ENCODE measurements at places on chromosomes 4 and X.

DNA sequence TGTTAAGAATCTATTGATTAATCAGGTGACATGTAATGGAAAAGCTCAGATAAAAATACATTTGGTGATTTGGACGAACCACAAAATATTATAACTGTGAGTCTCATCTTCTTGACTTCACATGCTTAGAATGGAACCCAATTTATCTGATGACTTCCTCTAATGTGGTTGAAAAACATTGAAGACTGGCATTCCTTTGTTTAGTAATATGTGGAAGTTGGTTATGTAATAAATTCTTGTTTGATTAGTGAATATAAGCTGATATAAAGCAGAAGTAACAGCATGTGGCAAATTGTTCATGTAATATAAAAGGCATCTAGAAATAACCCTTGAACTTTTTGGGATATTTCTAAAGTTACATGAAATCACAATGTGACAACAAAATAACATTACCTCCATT, 9.7 kb downstream of the GIMD1 start:
- no peak for DNase-seq

DNA sequence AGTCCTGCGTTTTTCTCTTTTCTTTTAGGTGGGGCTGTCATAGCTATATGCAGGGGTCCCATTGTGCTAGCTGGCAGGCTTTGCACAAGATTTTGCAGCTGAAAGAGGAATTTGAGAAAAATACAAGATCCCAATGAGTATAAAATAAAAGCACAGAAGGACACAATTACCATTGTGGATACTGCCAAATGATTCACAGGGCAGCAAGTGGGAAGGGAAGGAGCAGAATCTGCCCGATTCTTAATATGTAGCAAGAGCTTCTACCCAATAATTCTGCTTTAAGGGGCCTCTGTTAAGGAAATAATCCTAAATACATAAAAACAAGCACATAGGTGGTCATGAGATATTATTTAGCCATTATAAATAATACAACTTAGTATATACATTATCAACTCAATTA, 25.9 kb upstream of the ING2 start:
- DNase-seq = no peak

DNA sequence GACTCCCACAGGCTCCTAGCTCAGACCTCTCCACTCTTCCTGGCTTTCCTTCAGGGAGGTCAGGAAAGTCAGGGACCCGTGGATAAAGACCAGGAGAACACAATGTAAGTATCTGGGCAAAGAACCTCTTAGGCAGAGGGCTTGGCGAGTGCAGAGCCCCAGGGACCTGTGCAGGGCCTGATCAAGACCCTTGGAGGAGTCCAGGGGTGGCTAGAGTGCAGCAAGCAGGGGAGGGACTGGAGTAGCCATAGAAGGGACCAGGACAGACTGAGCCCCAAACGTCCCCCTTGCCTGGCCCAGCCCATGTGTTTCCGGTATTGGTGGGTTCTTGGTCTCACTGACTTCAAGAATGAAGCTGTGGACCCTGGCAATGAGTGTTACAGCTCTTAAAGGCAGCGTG, 5.9 kb upstream of the TNIP2 start:
- DNase-seq = no peak

DNA sequence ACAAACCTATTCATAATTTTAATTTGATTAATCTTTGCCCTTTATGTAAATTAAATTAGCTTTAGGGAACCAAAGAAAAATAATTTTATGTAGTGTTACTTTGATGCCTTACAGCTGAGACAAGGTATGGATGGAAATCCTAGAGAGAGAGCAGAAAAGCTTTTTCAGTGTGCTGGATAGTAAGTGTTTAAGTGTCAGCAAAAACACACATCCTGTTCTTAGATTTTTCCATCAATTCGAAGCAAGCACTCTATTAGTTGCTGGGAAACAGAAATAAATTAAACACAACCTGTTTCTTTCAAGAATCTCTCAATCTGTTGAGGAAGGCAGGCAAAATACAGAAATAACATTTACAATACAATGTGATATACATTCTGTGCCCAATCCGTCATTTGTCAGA, 327.8 kb downstream of the GALNTL6 start:
- DNase-seq = no peak

DNA sequence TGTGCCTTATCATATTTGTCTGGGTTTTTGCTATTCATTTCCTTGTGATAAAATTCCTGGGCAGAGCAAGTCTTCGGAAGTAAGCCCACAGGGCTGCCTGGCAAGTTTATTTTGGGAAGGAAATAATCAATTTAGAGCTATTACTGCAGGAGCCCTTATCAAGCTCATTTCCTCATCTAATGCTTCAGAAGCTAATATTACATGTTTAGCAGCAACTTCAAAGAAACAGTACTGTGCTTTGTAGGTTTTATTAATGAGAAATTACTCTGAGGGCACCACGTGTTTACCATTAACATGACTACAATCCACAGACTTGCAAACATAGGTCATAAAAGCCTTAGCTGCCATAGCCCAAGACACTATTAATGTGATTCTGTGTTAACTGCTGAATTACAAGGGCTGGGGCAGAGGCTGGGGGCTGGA, 540.0 kb downstream of the SPRY1 start:
- DNase-seq = no peak

DNA sequence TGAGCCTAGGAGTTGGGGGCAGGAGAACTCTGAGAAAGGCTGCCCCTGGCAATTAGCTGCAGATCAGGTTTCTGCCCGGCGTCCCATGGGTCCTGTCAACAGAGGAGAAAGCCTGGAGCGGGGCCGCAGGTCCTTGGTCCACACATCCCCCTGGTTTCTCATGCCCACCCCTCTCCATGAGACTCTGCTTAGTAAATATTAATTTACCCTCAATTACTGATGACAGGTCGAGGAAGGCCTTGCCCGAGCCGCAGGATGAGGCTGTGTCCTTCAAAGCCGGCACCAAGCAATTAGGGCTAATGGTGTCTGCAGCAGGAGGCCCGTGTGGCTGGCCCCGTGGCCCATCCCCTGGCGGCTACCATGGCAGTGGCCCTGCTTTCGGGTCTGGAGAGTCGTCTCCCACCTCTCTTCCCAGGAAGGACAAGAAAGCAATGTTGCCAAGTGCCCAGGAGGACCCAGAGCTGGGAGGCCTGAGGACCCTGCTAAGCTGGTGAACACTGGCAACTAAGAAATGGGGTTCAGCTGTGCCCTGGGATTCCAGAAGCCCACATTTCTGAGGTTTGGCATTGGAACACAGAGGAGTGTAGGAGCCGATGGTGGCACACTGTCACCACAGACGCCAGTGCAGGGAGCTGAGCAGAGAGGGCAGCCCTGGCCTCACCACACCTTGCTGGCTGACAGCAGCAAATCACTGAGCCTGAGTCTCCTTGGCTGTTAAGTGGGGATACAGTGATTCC, 114.6 kb downstream of the CPZ start:
- no peak for DNase-seq

DNA sequence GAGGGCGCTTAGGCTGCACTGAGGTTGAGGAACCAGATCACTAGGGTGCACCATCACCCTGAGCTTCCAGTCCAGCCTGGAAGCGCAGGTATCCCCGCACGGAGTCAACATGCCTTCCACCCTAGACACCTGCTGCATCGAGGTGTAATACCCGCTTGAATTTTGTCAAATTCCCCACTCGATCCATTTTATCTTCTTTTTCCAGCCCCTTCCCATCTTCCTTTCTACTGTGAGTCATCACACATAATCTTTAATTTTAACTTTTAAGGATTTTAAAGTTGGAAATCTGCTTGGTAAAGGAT, 821 bp downstream of the PLK4 start:
- DNase-seq = no peak

DNA sequence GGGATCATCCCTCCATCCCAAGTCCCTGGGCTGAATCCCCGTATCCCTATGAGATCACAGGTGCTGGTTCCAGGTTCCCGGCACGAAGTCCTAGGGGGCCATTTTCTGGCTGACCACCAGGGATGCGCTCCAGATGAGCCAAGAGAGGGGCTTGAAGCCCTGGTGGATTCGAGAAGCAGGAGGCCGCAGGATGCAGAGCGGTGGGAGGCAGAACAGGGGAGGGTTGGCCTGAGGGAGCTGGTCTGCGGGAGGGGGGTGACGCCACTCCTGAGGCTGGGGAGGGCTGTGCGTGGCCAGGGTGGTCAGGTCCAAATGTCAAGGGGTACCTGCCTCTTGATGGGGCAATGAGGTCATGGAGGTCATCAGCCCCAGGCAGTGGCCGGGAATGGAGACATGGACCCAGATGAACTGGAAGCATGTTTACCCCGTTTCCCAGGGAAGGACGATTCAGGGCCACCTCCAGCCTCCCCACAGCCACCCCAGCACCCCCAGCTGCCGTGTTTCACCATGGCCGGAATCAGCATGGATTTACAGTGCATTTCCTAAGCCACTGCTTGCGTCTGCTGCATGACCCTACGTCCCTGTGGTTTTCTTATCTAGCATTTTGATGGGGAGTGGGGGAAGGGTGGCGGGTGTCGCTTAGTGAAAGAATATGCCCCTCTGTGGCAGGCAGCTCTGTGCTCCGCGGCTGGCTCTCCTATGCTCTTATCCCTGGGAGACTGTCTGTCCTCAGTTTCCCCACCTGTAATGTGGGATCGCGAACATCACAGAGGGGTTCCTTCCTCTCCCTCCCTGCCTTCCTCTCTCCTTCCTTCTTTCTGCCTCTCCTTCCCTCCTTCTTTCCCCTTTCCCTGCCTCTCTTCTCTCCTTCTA, 17.0 kb upstream of the HTRA3 start:
- DNase-seq = no peak

- DNase-seq = no peak
These were observed 258.4 kb downstream of the DHRSX start for GRCh38 chrX:2242326-2242725.

DNA sequence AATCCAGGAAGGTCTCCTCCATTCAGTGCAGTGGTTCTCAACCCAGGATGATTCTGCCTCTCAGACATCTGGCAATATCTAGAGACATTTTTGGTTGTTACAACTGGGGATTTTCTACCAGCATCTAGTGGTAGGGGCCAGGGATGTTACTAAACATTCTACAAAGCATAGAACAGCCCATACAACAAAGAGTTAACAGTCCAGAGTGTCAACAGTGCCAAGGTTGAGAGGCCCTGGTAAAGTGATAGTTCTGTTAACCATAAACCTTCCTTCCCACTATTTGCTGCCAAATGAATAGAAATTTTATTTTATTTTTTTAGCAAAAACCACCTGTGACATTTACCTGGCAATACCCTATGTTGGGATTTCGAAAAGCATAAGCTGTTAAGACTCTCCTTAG, 92.8 kb upstream of the UCP1 start:
- DNase-seq = no peak

DNA sequence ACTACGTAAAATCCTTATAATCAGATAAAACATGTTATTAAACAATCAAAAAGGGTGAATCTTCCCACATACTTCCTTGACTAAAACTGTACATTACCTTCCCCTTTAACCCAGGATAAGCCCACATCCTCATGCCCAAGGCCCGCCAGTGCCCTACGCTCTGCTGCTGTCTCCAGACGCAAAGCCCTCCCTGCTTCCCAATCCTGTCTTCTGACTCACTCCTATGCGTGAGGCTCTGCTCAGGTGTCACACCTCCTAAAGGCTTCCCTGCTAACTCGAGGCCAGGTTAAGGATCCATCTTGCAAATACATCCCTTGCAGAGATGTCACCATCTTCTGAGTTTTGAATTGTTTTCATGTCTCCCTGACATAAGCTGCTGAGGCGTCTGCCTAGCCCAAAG, 61.6 kb downstream of the STX18 start:
- DNase-seq = no peak

DNA sequence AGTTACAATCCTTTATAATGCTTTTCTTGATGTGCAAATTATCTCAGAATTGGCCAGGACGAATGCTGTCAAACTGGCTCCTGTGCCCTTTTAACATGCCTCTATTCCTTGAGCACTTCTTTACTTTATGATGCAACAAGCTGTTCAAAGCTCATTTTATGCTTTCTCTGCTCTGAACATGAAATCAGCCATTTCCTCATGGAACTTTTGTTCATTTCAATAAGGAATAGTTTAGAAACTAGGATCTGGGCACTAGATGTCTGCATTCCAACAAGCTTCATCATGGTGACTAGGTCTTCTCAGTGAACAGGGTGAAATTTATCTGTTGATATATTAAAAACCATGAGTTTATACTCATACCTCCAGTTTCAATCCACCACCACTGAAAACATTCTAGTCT, 87.3 kb upstream of the TEX13A start:
- no peak for DNase-seq

DNA sequence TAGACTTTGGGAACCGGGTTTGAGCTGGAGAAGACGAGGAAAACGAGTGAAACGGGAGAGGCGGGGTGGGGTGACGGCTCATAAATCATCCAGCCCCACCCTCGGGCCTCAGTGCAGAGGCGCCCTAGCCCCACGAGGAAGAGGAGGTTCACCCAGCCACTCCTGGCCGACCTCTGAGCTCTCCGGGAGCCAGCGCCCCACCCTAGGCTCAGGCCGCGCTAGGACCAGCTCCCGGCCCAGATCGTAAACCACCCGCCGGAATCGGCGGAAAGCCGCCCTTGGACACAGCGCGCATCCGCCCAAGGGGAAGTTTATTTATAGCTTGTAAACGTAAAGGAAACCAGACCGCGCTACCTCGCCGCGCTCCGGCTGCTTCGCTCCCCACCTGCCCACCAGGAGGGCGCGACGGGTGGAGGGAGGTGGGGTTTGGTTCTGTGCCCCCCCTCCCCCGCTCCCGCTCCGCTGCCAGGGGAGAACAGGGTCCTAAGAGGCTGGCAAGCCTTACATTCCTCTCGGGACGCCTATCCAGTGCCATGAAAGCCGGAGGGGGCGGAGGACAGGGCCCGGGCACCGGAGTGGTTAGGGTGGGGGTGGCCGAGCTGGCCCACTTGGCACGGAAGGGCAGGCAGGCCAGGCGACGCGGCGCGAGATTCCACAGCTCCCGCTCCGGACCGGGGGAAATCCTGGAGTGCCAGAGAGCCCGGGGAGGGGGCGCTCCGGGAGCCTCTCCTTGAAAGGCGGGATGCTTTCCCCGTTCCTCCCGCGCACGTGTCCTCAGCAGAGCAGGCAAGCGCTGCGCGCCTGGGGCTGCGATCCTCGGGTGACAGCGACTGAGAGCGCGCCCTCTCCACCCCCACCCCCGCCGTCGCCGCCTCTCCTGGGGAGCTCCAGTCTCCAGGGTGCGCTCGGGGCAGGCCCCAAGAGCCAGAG, 84.2 kb downstream of the BCOR start:
- peak; percentile 47 for DNase-seq

Data from posterior cingulate gyrus (tissue), 11 donors.